Stimulated activated CD4-positive, alpha-beta T cell treated with anti-CD3 and anti-CD28 coated beads, TNF-alpha, amount 100 ng/mL, for 1 hour (primary cell): ENCODE measurements at places on chromosomes 6 and 20.

DNA sequence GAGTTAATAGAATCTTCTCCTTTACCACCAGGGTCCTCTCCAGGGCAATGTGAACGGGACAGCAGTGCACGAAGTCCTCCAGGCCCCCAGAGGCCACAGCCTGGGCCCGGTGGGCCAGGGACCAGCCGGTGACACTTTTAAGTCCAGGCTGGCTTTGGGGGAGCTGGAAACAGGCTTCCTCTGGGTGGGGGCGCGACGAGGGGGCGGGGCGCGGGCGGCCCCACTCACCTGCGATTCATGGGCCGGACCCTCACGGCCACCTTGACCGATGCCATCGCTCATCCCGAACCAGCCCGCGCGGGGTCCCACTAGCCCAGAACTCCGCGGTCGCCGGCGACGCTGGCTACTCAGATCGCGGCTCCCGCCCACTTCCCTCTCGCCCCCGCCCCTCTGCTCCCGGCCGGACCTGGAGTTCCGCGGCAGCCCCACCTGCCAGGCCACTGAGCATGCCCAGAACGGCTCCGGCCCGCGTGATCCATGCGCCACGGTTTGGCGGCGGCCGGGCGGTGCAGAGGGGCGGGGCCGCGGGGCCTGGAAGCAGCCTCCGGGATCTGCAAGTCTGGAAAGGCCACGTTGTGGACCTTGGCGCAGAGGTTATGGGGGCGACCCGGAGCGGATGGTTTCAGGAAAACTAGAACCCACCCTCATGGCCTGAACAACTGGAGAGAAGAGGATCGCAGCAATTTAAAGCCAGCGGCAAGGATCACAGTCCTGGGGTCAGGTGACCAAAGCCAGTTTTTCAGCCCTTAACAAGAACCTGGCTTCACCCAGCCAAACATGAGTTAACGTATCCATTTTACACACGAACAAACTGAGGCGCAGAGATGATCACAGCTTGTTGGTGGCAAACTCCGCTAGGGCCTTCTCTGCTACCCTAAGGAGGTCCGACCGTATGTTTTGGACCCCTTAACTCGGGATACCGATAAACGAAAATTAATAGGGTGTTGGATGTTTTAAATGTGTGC lies at the start of gene KIF16B:
KIF16B (minus strand) TSS at position 448 of the 965 bp plus-strand sequence; CDS start at position 275, 173 bp downstream.
- DNase-seq, result peak; percentile 65

DNA sequence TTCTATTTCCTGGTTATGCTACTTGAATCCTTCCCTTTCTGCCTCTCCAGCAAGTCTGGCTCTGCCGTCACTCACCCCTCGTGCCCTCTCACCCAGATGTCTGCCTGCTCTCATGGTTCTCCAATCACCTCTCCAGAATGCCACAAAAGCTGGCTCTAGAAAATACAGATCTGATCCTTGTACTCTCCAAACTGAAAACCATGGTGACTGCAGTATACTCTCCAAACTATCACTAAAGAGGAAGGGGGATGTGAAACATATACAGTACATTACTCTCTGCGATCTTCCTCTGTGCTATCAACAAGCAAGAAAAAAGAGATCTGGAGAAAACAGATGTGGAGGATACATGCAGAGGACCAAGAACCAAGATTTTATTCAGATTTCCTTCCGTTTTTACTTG lies 91.1 kb downstream of the ATXN1 start:
- no peak for DNase-seq

DNA sequence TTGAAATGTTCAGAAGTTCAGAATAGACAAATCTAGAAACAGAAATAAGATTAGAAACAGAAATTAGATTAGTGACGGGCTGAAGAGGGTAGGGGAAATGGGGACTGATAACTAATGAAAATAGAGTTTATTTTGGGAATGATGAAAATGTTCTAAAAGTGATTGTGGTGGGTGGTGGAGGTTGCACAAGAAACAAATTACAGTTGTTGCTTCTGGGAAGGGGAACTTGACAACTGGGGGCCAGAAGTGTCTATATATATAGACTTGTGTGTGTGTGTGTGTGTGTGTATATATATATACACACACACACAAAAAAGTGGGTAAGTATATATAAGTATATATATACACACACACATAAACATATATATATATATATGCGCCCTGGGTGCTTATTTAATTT lies 86.5 kb upstream of the RREB1 start:
- DNase-seq, result no peak

DNA sequence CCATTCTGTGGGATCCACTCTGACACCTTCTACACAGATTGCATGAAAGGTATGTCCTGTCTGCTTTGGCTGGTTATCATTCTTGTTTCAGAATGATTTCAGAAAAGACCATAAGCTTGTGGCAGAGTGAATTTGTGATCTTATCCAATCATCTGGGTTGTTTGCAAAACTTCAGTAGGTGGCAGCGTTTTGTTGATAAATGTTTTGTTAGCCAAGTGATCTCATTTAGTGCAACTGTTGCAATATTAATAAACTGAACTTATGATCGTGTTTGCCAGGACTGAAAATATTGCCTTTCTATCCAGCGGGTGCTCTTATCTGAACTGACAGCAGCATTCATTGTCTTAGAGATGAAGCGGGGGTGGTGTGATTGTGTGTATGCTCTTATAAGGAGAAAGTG lies 613.2 kb upstream of the NOX3 start:
- DNase-seq, result no peak

- DNase-seq, result no peak
Observed at GRCh38 chr20:44702776-44703175, 12.4 kb upstream of the CCN5 start.

DNA sequence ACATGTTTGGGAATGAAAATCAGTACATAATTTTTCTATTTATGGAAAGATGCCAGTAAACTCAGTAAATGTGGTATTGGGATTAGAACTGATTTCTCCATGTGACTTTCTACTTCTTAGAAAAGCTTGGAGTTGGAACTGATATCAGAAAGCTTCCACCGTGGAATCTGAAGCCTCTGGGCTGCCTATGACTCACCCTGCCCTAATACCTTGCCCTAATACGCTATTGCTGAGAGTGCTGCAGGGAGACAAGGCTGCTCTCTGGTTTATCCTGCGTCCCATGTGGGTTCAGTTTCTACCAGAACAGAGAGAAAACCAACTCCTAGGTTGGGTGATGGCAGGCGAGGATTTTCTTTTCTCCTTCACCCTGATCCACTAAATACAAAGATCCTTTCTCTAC lies 3.3 kb upstream of the STMND1 start:
- DNase-seq, result no peak

- DNase-seq, result no peak
Observed at GRCh38 chr20:13422637-13423036, 201.6 kb downstream of the ISM1 start.

- DNase-seq, result no peak
Observed at GRCh38 chr6:148059869-148060268, 282.8 kb upstream of the SASH1 start.
